IMR-90 (cell line): ENCODE measurements at places on chromosomes 6 and 20. TPM values are rescaled to one million over a fixed set of nuclear protein-coding genes. Genes with fewer than 3 reads are reported as not detected.
A peak's percentile ranks its signal among the peaks of the same experiment; 100 is the strongest.

Gene GTSF1L
- not detected in 2 replicates for total RNA-seq

Gene SLC17A3
- total RNA-seq, result not detected in 2 replicates

Gene PRDM13
- not detected in 2 replicates for total RNA-seq

Gene CGA
- not detected in 2 replicates for total RNA-seq

Gene ALDH8A1
- total RNA-seq, result under 0.01 TPM in 2 replicates

Gene CST5
- not detected in 2 replicates for total RNA-seq

Gene C6orf58
- not detected in 2 replicates for total RNA-seq

Gene SLC22A3
- not detected in 2 replicates for total RNA-seq

Gene PROCR
- total RNA-seq, result 25.0 and 36.4 TPM in 2 replicates

Gene OTOR
- not detected in 2 replicates for total RNA-seq

- no peak for DNase-seq
Observed at GRCh38 chr6:22466665-22467245, 102.6 kb upstream of the HDGFL1 start.

DNA sequence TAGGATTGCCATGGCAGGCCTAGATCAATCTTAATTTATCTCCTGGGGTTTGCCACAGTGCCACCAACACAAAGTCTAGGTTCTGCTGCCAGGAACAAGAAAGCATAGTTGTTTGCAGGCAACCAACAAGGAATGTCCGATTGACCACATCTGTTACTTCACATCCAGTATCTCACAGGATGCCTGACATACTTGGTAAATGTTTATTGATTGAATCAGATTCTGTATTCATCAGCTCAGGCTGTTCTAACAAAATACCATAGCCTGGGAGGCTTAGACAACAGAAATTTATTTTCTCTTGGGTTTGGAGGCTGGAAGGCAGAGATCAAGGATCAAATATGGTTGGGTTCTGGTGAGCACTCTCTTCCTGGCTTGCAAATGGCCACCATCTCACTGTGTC is 26.3 kb upstream of the MC3R start:
- no peak for DNase-seq

- DNase-seq, result no peak
Observed at GRCh38 chr20:58647162-58647795, 3.8 kb upstream of the STX16 start.

GRCh38 chr6:7559651-7560385 is 18.3 kb downstream of the DSP start:
- DNase-seq, result no peak

DNA sequence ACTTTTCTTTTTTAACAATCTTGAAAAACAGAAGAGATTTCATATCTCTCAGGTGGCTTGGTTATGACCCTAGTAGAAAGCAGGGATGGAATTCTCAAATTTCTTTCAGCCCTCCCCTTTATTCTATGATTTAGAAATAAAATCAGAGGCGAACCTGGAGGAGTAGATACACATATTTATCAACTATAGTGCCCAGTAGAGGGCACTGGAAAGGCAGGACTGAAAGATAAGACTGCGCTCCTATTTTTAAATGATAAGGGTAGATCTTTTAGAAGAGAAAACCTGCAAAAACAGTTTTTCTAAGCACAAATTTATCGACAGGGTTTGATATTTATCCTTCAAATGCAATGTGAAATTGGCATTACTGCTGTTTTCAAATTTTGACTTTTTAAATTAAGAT is 1296.6 kb downstream of the EPHA7 start:
- DNase-seq, result peak; percentile 1

DNA sequence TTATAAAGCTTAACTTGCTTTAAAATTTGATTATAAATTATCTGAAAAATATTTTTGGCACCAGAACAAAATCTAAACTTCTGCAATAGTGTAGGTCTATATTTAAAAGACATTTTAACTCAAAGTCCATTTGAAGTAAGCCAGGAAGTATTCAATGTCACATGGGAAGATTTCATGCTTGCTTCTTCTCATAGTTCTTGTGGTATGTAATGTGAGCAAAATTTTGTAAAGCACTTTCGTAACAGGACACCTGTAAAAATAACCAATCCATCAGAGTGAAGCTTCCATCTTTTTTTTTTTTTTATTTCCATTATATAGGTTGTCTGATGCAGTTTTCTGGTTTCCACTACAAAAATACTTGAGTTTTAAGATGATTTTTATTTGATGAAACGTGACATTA is 386.1 kb downstream of the LAMA2 start:
- DNase-seq, result peak; percentile 38

DNA sequence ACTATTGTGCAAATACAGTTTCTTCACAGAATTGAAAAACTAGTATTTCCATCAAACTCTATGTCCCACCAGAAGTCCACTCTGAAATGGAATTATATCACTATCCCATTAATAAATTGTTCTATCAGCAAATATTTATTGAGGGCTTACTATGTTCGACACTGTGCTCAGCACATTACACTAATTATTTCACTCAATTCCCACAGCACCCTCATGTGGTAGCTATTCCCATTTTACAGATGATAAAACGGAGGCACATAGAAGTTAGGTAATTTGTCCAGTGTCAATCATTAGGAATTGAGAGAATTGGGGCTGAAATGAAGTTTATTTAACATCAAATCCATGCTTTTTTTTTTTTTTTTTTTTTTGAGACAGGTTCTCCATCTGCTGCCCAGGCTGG is 52.5 kb downstream of the MKKS start:
- no peak for DNase-seq

GRCh38 chr6:154520280-154520679 is 9.8 kb upstream of the CNKSR3 start:
- DNase-seq, result no peak

- DNase-seq, result no peak
Observed at GRCh38 chr6:128235556-128235955, 284.8 kb downstream of the PTPRK start.

GRCh38 chr20:44288252-44288651 is 22.8 kb downstream of the FITM2 start:
- DNase-seq, result no peak

DNA sequence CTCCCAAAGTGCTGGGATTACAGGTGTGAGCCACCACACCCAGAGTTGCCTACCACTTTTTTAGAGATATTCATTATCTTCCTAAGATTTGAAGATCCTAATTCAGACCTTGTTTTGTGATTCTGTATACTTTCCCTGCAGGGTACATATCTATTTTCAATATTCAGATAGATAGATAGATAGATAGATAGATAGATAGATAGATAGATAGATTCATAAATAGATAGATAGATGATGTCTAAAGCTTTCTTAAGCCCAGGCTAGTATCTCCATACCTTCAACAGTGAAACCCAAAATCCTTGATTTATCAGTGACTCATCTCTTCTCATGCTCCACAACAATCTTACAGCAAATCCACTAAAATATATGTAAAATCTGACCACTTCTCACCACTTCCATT is 30.8 kb downstream of the ZNF391 start:
- no peak for DNase-seq

DNA sequence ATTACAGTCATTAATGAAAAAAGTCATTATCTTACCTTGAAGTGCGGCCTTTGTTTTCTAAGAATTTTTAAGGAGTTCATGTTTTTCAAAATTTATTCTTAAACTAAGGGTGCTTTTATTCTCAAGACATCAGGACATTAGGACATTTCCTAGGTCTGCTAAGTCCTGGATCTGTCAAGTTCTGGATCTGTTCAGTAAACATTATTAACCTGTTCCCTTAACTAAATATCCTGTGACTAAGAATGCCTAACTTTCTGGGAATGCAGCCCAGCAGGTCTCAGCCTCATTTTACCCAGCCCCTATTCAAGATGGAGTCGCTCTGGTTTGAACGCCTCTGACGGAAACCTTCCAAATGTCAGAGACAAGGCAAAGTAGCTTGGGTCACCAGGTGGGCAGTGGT is 302.6 kb downstream of the SYNE1 start:
- DNase-seq, result no peak

- DNase-seq, result no peak
Observed at GRCh38 chr6:168211681-168212080, 107.9 kb downstream of the DACT2 start.

GRCh38 chr6:154239392-154239791 is 117.2 kb downstream of the IPCEF1 start:
- no peak for DNase-seq

- DNase-seq, result no peak
Observed at GRCh38 chr6:142696123-142697000, 248.6 kb downstream of the HIVEP2 start.

- peak; percentile 41 for DNase-seq
Observed at GRCh38 chr6:31701666-31702404, 1.3 kb downstream of the ABHD16A start.

DNA sequence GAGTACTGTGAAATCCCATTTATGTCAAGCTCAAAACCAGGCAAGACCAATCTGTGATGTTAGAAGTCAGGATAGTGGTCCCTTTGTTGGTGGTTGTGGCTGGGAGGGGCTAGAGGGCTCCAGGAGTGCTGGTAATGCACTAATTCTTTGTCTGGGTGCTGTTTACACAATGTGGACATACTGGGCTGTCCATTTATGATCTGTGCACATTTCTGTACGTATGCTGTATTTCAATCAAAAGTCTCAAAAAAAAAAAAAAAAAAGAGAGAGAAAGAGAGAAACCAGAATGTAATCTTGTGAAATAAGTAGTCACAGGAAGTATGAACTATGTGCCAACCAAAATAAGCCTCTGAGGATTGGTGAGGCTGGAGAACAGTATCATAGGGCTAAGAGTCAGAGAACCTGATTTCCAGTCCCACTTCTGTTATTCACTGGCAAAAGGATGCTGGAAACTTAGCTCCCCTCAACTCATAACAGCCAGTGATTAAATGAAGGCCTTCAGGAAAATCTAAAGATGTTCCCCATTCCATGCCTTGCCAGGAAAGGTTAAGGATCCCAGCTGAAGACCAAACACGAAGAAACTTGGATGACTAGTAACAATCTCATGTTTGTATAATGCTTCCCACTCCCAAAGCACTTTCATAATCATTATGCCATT is 19.6 kb upstream of the TRAM2 start:
- peak; percentile 84 for DNase-seq

- DNase-seq, result no peak
Observed at GRCh38 chr6:156508126-156508525, 269.1 kb upstream of the ARID1B start.
